ENCODE measurements at places on chromosomes 5 and 9.

DNA sequence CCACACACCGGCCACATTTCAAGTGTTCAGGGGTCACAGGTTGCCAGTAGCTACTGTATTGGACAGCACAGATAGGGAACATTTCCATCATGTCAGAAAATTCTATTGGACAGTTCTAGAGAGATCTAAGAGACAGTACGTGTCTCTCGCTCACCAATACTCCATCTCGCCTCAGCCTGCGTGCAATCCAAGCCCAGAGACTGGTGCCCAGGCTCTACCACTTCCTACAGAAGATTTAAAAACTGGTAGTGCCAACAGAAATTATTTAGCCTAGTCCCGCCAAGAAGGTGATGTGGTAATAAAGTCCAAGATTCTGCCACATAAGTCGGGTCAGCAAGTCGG is 390 bp upstream of the SNX2 start:
- no peak for DNase-seq

DNA sequence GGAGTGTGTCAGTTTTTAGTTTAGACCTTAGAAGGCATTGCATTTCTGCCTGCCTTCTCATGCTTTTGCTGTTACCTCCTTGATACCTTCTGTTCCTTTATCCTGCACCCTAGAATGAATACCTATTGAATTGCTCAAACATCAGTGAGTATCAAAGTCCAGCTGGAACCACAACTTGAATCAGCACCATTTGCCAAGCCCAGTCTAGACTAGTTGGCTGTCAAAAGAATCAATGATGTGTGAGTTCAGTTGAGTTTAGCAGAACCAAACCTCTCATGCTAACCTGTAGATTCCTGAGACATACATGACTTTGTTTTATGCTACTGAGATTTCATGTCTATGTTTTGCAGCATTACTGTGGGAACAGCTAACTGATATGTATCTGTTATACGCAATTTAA is 116.6 kb downstream of the FAM170A start:
- DNase-seq = no peak

DNA sequence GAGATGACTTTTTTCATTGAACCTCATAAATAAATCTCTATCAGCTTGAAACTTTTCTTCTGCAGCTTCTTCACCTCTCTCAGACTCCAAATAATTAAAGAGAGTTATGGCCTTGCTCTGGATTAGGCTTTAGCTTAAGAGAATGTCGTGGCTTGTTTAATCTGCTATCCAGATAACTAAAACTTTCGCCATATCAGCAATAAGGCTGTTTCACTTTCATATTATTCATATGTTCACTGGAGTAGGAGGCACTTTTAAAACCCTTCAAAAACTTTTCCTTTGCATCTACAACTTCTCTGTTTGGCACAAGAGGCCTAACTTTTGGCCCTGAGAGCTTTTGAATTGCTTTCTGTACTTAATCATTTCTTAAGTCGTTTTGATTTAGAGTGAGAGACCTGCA is 386.9 kb upstream of the FAM174A start:
- no peak for DNase-seq

DNA sequence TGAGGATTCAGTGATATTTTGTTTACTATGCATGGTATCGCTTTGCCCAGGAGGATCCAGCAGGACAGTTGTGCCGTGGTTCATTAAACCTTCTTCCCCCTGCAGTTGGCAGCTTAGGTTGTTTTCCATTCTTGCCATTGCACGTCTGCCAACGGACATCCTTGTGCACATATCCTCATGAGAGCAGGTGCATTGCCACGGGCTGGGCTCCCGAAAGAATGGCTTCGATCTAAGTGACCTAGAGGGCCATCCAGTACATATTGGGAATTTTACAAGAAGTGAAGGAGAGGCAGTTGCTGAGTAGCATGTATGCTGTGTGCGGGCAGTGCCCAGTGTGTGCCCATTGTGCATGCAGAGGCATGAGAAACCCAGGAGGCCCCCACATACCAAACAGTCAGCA is 22.1 kb downstream of the HRH2 start:
- no peak for DNase-seq

- no peak for DNase-seq
These were observed 343.6 kb downstream of the CSNK1G3 start for GRCh38 chr5:123855609-123856008.

DNA sequence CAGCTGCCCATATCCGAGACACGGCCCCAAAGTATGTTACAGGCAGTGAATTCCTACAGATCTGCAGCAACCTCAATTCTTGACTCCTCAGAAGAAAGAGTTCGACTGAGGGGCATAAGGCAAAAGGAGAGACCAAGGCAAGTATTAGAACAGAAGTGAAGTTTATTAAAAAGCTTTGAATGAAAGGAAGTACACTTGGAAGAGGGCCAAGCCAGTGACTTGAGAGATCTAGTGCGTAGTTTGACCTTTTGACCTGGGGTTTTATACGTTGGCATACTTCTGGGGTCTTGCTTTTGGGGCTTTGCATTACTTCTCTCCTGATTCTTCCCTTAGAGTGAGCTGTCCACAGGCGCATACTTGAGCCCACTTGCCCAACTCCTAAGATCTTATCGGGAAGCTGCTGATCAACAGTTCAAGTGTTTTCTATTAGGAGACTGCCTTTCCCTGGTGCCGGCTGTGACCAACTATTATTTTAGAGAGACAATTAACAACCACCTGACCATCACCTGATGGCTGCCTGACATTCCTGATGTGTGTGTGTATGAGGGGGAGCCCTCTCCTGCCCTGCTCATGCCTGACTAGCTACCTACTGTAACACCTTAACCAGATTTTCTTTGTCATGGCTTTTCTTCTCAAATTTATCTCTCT is 1.5 kb upstream of the DEPDC1B start:
- no peak for DNase-seq

- DNase-seq = no peak
These were observed 132.3 kb upstream of the COL5A1 start for GRCh38 chr9:134509281-134509680.

DNA sequence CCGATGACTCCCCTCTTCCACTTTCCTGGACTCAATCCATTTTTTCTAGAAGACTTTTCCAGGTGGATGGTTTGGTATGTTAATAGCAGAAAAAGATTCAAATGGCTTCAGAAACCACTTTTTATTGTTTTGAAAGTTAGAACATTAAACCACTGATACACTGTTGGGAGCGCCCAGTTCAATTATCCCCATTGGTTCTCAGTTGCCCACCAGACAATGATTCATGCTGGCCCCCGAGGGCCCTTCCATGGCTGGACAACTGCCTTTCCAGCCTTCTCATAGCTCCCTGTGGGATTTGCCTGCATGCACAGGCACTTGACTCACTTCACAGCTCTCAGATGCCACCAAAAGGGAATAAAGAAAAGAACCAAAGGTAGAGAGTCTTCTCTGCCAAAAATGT is 21.3 kb upstream of the ANKRD34B start:
- no peak for DNase-seq

- DNase-seq = no peak
These were observed 1.0 kb downstream of the PHPT1 start for GRCh38 chr9:136849960-136850865.

GRCh38 chr5:14958188-14958587 is 86.6 kb upstream of the ANKH start:
- no peak for DNase-seq

GRCh38 chr9:87294126-87294525 is 203.5 kb upstream of the DAPK1 start:
- DNase-seq = no peak

- no peak for DNase-seq
These were observed 181.0 kb upstream of the GHR start for GRCh38 chr5:42242210-42242609.

DNA sequence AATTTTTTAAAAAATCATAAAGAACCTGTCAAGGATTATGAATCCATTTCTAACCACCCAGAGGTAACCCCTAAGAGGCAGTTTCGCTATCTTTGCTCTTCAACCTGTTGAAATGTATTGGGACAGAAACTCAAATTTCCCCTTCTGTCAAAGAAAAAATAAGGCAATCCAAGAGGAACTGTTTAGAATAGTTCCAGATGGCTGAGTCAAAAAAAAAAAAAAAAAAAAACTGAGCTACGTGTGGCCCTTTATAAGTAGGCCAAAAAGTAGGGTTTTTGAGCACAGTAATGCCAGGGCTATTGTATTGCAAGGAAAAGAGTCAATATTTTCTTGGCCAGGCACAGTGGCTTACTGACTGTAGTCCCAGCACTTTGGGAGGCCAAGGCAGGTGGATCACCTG is 94.9 kb downstream of the RAD23B start:
- no peak for DNase-seq

GRCh38 chr5:168474319-168474718 is 12.0 kb upstream of the RARS1 start:
- DNase-seq = no peak

GRCh38 chr9:2127486-2127885 is 112.3 kb downstream of the SMARCA2 start:
- no peak for DNase-seq

GRCh38 chr5:122195802-122196394 is 66.6 kb downstream of the ZNF474 start:
- DNase-seq = no peak

DNA sequence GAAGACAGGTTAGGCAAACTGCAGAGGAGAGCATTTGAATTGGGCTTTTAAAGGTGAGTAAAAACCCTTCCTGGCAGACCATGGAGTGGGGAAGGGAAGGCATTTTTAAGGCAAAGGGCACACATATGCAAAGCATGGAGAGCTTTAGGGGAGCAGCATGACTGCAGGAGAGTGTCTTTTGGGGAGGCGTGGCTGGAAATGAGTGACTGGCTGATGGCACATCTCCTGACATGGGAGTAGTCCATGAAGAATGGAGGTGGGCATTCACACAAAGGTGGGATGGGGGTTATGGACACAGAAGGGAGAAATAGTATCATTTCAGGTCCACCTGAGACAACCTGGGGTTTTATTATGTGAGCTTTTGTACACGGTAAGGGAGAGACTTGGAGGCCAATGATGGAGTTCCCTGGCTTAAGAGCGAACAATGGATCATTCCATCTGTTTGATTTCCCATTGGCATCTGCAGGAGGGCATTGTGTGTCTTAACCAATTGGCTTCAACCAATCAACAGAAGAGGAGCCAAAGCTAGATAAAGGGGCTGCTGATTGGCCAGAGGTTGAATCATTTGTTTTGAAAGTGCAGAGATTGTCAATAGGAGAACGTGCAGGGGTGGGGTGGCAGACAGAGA is 2.1 kb downstream of the NSG2 start:
- DNase-seq = no peak

GRCh38 chr5:27316271-27316650 is 277.9 kb upstream of the CDH9 start:
- no peak for DNase-seq

DNA sequence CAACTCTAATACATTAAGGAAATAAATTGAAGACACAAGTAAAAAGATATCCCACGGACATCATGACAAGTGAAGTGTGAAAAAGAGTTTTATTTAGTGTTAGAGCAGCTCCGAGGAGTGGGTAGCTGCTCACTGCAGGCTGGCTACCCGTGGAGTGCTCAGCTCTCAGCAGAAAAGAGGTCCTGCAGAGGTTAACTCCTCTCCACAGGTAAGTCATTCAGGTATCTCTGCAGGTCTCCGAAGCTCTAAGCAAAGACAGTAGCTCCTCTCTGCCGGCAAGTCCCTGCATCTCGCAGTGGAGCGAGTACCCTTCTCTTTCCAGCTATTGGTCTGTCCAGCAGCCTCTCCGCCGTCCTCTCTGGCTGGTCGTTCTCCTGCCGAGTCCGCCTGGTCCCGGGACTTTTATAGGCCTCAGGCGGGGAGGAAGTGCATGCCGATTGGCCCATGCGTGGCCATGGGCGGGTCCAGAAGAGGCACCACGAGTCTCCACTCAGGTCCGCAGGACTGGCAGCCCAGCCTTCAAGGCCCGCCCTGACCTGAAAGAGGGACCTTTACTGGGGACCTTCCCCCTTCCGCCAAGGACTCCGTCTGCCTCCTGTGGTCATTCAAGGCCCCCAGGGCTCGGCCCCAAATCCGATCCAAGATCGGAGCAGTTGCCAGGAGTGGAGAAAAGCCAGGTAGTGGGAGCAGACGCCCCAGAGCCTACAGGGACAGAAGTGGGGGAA is 29.9 kb downstream of the BTNL9 start:
- no peak for DNase-seq

- DNase-seq = no peak
These were observed 23.7 kb downstream of the KDM4C start for GRCh38 chr9:6781476-6781875.

GRCh38 chr5:123671042-123671441 is 159.1 kb downstream of the CSNK1G3 start:
- no peak for DNase-seq

- DNase-seq = no peak
These were observed 10.1 kb downstream of the ROR2 start for GRCh38 chr9:91939978-91940377.

- DNase-seq = no peak
These were observed 276.2 kb upstream of the TNC start for GRCh38 chr9:115393976-115394775.

GRCh38 chr5:95801961-95802360 is 20.6 kb downstream of the GLRX start:
- no peak for DNase-seq

DNA sequence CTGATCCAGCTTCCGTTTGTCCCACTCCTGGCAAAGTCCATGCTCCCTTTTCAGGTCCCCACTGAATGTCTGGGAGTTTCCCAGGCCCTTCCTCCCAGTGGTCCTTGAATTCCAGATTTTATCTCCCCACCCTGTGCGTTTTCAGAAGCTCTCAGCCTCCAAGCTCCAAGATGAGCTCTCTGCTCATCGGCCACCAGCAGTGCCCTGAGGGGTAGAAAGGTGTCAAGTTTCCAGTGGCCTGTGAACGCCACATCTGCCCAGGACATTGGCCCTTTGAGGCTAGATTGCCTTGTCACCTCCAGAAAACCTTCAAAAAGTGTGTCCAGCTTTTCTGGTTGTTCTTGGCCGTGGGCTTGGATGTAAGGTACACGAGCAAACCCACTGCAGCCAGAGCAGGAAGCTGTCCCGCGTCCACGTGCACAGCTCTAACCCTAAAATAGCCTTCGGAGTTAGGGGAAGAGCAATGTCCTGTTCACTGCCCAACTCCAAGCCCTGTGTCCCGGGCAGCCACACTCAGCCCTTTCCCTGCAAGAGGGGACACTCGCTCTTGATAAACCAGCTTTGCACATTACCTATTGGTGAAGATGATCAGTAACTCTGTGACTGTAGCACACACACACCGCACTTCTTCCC is 10.9 kb upstream of the LRRC14B start:
- DNase-seq = no peak

DNA sequence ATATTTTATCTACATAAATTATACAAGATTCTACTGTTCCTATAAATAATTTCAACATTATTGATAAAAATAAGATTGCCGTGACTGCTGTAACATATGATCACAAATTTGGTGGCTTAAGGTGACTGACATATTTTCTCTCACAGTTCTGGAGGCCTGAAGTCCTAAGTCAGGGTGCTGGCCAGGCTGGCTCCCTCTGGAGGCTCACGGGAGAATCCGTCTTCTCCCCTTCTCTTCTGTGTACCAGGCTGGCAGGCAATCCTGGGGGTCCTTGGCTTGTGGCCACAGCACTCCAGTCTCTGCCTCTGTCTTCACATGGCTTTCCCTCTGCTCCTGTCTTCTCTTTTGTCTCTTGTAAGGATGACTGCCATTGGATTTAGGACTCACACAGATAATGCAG is 31.7 kb upstream of the IRX2 start:
- DNase-seq = no peak
